ENCODE measurements at places on chromosomes 6 and 20.

- no peak for DNase-seq
These were observed 197.1 kb upstream of the PLN start for GRCh38 chr6:118350881-118351430.

GRCh38 chr20:63138855-63139341 is 77.0 kb downstream of the YTHDF1 start:
- DNase-seq, result no peak

GRCh38 chr6:66189915-66190314 is 482.9 kb upstream of the EYS start:
- no peak for DNase-seq

- no peak for DNase-seq
These were observed 92.0 kb upstream of the AFDN start for GRCh38 chr6:167734662-167735083.

DNA sequence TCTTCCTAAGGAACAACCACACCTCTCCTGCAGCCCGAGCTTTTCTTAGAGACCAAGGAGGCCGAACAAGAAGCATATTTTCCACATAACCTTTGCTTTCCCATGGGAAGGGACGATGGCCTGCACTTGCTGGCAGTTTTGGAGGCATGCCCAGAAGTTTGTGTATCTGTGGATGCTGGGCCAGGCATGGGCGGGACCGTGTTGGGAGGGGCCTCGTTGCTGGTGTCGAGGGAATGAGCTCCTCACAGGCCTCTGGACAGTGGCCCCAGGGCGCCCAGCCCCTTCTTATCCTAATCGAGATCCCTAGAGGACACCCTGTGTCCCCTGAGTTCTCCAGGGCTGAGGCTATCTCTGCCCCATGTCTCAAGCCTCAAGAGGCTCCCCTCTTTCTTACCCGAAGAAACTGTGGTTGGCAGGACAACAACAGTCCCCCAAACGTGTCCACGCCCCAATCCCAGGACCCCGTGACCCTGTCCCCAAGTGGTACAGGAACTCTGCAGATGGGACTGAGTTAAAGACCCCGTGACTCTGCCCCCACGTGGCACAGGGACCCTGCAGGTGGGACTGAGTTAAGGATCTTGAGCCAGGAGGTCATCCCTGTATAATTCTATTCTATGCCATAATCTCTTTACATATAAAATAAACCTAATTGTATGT is 99.5 kb upstream of the BHLHE23 start:
- DNase-seq, result no peak

GRCh38 chr20:53550280-53551187 is 43.1 kb downstream of the ZNF217 start:
- no peak for DNase-seq

DNA sequence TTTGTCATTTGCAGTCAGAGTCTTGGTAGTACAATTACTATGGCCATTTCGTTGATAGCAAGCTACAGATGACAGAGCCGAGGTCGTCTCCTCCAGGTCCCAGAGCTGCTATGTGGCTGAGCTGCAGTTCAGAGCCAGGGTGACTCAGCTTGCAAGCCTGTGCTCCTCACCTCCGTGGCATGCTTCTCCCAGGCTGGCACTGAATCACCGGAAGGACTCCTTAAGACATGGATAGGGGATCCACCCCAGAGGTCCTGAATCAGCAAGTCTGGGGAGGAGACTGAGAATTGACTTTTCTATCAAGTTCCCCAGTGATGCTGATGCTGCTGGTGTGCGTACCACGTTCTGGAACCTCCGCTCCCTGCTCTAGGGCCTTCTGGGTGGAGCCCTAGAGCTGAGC is 291.2 kb downstream of the CDH26 start:
- DNase-seq, result no peak

DNA sequence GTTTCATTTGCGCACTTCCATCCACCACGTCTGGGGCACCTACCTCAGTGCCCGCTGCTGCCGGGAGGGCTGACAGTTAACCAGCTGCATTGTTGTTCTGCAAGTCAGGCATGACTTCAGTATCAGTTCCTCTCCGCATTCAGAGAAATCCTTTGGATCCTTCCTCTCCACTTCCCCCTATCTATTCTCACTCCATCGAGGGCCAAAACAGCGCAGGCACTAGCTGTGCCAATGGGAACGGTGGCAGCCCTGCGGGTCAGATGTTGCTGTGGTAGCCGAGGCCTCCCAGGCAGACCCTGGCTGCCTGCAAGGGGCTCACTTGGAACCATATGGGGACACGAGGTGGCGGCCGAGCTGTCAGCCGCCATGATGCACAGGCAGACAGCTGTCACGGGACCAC is 64.2 kb upstream of the INSM1 start:
- DNase-seq, result no peak

DNA sequence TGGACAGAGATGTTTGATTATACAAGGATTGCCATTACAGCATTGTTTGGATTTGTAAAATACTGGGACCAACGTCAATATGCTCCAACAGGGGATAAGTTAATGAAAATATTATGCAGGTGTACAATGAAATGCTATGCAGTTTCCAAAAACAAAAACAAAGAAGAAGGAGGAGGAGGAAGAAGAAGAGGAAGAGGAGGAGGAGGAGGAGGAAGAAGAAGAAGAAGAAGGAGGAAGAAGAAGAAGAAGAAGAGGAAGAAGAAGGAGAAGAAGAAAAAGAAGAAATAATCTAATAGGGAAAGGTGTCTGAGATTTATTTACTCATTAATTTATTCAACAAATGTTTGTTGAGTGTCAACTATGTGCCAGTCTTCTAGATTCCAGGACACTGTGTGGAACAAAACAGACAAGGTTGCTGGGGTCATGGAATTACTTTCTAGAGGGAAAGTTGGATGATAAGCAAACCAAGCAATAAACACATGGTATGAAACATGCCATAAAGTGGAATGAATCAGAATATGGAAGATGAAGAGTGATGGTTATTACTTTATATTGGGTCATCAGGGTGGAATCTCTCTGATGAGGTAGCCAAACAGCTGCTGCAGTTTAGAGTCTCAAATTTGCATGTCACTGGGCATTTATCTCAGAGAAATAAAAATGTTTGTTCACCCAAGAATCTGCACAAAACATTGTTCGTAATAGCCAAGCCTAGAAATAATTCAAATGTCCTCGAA is 6.3 kb upstream of the TRIM27 start:
- DNase-seq, result no peak

DNA sequence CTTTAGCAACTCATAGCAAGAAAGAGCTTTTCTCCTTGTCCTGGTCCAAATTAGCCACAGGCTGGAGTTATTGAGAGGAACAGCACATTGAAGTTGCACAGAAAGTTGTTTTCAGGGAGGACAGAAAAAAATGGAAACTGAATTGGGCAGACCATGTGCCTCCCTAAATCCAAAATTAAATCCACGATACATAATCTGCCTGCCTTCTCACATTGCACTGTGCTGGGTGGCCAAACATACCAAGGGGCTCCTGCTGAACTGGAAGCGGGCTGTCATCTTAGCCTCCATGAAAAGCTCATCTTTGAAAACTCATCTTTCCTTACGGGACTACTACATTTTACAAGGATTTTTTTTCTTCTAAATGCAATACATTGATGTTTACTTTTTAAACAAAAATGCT is 59.9 kb downstream of the TNFAIP3 start:
- DNase-seq, result no peak

- DNase-seq, result no peak
These were observed 451.7 kb downstream of the GRIK2 start for GRCh38 chr6:101845172-101845571.

DNA sequence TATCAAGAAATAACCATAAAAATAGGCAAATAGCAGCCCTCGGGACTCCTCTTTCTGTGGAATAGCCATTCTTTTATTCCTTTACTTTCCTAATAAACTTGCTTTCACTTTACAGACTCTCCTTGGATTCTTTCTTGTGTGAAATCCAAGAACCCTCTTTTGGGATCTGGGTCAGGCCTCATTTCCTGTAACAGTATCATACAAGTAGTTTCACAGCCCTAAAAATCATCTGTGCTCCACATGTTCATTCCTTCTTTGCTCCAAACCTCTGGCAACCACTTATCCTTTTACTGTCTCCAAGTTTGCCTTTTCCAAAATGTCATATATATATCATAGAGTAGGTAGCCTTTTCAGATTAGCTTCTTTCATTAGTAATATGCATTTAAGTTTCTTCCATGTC is 13.5 kb upstream of the NT5E start:
- DNase-seq, result no peak

GRCh38 chr6:112437058-112437457 is 89.9 kb downstream of the RFPL4B start:
- DNase-seq, result no peak

GRCh38 chr6:11428371-11428770 is 109.2 kb upstream of the TMEM170B start:
- no peak for DNase-seq

- no peak for DNase-seq
These were observed 310.4 kb downstream of the HAO1 start for GRCh38 chr20:7629880-7630279.

DNA sequence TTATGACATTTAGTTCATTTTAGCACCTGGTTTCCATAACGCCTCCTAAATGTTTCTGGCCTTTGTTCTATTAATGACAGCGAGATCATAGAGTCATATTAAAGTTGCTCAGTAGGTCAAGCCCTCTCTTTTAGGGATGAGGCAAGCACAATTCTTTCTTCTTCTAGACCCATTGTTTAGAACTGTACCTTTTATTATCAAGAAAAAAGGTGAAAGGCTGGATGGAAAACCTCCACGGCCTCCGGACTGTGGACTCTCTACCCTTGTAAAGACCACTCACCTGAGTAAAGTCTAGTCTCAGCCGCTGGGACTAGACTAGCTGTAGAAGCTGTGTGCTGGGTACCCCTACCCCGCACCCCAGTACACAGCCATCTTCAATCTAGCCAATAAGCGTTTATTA is 6.0 kb upstream of the AFDN start:
- DNase-seq, result no peak

GRCh38 chr6:33738153-33738552 is 8.6 kb downstream of the IP6K3 start:
- no peak for DNase-seq
